ENCODE measurements at places on chromosomes 6 and 20. TPM values are rescaled to one million over a fixed set of nuclear protein-coding genes. Genes with fewer than 3 reads are reported as not detected.

GRCh38 chr6:43468748-43469681, 8.4 kb upstream of the TJAP1 start:
- DNase-seq = no peak

DNA sequence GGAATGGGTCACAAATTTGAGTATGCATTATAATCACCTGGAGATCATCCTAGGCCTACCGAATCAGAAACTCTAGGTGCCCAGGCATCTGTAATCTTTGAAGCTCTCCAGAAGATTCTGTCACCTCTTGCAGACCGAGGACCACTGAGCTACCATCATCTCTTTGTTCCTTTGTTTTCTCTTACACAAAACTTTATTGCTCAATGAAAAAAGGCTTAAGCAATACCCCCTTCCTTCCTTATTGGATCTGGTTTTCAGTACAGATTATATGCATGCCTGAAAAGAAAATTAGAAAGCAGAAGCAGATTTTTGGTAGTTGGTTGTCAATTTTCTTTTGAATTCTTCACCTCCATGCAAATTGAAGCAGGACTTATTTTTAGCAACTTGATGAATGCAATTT, 31.3 kb downstream of the STX11 start:
- no peak for DNase-seq

DNA sequence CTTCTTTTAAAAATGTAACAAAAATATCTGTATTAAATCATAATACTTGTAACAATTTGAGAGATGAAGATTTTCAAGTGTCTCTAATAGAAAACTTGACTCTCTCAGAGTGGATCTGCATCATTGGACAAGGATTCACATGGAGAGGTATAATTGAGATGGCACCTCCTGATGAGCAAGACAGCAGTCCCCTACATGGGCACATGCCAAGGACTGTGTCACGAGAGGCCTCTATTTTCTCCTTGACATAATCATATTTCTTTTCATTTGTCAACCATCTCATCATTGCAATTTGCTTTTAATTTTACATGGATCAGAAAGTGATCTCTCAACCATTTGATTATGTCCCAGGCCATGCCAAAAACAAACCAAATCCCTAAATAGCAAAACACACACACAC, 206.8 kb upstream of the THEMIS start:
- no peak for DNase-seq

- no peak for DNase-seq
Measured at GRCh38 chr20:17895641-17896171, 72.9 kb downstream of the SNX5 start.

The DDAH2 gene
- 180 TPM for polyA plus RNA-seq
